ENCODE measurements at places on chromosomes 11 and 22. TPM values are rescaled to one million over a fixed set of nuclear protein-coding genes. Genes with fewer than 3 reads are reported as not detected.

The TP53I11 gene
- total RNA-seq: 85.6 TPM

The DERL3 gene
- total RNA-seq: 3.9 TPM

The PTGDR2 gene
- 0.13 TPM for total RNA-seq

The OR5A1 gene
- not detected for total RNA-seq

DNA sequence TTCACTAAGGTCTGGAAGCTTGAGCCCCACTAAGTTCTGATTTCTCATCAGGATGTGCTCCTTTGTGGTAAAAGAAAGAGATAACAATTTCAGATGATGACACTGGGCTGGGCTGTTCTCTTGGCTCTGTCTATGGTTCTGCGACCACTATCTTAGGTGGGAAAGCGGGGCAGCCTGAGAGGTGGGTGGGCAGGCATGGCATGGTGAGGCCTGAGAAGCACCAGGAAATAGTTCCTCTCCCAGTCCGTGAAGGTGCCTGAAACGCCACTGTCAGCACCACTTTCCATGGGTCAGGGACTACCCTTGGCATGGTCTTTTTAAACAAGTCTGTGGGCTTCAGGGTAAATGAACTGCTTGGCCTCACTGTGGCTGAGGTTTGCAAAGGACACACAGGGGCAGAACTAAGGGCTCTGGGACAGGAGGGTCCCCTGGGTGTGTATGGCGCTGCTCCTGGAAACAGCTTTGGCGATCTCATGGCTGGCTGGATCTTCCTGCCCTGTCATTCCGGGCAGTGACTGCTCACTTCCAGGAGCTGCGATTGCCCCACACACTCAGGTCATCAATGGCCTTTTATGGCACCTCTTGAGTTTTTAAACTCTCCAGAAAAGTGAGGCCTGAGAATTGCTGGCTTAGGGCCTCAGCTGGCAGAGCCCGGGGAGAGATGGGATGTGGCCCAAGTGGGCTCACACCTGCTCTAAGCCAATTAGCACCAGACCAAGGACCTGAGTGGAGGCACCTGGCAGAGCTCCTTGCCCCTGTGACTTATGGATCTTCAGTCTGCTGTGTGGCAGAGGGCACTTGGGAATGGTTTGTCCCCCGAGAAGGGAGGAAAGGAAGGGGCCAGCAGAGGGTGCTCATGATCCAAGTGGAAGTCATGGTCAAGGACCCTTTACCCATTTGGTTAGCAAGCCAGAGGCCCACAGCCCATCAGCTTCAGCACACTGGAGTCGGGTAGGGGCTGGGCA, 55.6 kb upstream of the LYVE1 start:
- DNase-seq: no peak

- DNase-seq: no peak
These were observed 140.0 kb upstream of the MTMR2 start for GRCh38 chr11:96063886-96064285.

Measured in aorta (tissue), 5 donors.